ENCODE measurements at places on chromosomes 13 and 19.

DNA sequence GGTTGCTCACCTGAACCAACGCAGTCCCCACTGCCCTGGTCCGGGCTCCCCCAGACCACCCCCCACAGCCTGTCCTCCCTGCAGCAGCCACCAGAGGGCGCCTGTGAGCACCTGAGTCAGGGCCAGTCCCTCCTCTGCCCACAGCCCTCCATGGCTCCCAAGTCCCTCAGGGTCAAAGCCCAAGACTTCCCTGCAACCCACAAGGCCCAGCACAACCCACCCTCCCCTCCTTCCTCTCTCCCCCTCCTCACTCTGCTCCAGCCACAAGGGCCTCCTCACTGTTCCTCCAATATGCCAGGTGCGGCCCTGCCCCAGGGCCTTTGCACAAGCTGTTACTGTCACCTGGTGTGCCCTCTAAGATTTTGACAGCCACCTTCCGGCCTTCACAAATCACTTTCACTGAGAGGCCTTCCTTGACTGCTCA, 10.9 kb downstream of the GNA15 start:
- DNase-seq: peak; percentile 68

DNA sequence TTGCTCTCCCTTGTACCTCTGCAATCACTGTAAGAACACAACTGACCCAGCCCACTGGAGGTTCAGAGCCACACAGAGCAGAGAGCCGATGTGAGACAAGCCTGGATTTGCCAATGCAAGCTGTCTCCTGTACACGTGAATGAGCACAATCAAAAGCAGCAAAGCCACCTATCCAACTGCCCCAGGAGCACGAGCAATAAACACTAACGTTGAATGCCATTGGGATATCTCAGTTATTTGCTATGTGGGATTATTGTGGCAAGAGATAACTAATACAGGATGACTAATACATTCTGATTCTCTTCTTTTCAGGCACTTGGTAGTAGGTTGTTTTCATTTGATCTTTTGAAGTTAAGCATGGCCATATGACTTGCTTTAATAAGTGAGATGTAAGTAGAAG, 85.2 kb upstream of the FAM216B start:
- DNase-seq: no peak

DNA sequence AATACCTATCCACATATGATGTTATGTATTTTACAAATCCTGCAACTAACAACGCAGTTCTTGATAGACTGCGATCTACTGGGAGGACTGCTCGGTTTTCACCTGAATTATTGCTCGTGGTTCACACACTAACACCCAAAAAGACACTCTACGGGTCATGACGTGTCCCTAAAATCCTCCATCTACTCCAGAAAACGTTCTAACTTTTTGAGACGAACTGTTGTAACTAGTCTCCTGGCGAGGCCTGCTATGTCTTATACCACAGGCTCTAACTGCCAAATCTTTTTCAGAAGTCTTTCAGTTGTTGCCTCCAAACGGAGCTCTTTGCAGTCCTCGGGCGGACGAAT, 108.2 kb downstream of the KCNRG start:
- DNase-seq: no peak

DNA sequence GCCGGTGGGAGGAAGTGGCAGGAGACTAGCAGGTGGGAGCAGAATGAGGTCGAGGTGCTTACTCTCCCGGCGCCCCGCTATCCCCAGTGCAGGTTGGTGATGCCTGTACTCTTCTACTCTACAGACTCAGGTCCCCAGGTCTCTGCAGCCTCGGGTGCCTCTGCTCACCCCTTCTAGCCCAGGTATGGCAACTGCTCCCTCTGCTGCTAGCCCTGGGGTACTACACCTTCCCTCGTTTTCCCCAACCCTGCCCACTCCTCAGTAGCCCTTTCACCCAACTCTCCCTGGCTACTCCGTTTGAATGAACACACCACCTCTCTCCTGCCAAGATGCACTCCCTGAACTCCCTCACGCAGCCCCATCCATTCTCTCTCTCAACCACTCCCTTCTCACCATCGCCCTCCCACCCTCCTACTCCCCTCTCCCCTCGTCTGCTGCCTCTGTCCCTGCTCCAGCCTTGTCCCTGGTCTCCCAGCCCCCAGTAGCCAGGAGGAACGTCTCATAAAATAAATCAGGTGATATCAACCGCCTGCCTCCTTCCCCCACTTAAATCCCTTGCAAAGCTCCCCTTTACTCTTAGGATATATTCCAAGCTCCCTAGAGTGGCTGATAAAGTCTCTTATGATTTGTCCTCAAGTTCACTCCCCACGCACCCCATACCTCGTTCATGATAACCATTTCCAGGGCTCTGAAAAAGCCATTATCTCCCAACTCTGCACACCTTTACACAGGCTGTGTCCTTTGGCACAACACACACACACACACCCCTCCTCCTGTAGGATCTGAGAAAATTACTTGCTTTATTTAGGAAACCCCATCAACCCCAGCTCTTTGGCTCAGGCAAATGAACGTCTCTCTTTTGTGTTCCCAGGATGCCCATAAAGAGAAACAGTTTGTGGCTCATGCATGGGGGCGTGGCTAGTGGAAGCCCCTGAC, 8.2 kb upstream of the MEIS3 start:
- DNase-seq: peak; percentile 66

GRCh38 chr19:5590151-5590864, 22.6 kb upstream of the TINCR start:
- no peak for DNase-seq

DNA sequence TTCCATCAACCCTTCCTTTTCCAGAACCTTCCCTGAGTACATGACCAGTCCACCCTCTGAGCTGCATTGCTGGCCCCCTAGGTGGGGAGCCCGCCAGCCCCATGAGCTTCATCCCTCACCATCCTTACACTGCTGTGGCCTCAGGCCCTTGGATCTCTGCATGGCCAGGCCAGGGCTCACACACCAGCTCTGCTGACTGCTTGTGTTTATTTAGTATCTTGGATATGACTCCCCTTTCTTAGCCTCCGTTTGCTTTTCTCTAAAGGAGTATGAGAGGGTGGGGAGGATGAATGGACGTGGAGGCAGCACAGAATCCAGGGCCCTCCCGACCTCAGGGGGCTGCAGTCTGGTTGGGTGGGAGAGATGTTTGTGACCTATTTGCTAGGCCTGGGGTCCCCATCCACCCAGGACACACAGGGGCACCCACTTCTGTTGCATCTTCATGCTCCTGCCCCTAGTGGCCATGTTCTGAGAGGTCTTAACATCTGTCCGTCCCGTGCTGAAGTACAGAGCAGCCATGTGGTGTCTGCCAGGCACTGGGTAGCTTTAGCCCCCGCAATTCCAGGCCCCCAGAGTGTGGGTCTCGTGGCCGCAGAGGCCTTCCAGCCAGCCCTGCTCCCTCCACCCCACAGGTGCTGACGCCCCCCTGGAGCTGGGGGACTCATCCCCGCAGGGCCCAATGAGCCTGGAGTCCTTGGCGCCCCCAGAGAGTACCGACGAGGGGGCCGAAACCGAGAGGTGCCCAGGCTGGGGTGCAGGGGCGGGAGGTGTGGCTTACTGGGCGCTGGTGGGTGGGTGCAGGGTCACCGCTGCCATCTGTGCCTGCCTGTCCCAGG, 13.0 kb downstream of the ARHGEF1 start:
- no peak for DNase-seq

DNA sequence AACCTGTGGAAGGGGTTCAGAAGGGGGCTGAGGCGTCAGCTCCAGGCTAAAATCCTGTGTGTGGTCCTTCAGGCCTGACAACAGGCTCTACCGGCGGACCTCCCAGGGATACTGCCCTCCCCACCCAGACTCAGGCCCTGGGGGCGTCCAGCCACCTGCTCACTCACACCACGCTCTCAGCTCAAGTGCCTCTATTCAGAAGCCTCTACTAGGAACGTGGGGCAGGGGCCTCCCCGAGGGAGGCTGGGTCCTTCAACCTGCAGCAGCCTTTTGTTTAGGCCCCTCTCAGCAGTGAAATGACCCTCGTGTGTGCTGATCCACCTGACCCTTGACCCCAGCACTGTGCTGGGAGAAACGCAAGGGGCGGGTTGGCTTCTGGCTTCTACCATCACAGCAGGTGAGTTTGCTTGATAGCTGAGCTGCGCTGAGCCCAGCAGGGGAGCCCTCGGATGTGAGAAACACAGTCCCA, 10.6 kb downstream of the PLPP2 start:
- no peak for DNase-seq

- no peak for DNase-seq
Observed at GRCh38 chr13:75258159-75258782, 223.7 kb downstream of the TBC1D4 start.

DNA sequence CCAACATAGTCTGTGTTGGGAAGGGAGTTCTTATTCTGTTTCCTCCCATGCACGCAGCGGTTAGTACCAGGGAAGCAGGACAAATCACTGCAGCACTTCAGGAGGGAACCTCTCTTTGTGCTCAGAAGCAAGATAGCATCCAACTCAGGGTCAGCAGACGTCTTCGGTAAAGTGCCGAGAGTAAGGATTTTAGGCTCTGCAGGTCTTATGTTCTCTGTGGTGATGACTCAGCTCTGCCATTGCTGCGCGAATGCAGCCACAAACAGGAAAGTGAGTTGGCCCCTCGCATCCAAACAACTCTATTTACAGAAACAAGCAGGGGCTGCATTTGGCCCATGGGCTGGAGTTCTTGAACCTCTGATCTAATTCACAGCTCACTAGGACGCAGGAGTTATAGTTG, 122.1 kb upstream of the SPATA13 start:
- DNase-seq: no peak

- DNase-seq: peak; percentile 56
Observed at GRCh38 chr19:53881482-53882390, at the start of gene PRKCG. Gene PRKCG (plus strand): TSS chr19:53882197. CDS start chr19:53882495, 298 bp downstream.

GRCh38 chr19:17549085-17549740, 6.2 kb upstream of the COLGALT1 start:
- no peak for DNase-seq

GRCh38 chr19:55484593-55485438, at the start of gene NAT14:
Gene NAT14 (plus strand): TSS chr19:55485188. CDS start chr19:55485709, 521 bp downstream.
- peak; percentile 51 for DNase-seq

GRCh38 chr19:35669974-35670373, 3.7 kb downstream of the UPK1A start:
- no peak for DNase-seq

GRCh38 chr19:17555929-17556813, 722 bp downstream of the COLGALT1 start:
- DNase-seq: no peak

GRCh38 chr19:1672038-1672768, 19.8 kb upstream of the TCF3 start:
- peak; percentile 54 for DNase-seq

DNA sequence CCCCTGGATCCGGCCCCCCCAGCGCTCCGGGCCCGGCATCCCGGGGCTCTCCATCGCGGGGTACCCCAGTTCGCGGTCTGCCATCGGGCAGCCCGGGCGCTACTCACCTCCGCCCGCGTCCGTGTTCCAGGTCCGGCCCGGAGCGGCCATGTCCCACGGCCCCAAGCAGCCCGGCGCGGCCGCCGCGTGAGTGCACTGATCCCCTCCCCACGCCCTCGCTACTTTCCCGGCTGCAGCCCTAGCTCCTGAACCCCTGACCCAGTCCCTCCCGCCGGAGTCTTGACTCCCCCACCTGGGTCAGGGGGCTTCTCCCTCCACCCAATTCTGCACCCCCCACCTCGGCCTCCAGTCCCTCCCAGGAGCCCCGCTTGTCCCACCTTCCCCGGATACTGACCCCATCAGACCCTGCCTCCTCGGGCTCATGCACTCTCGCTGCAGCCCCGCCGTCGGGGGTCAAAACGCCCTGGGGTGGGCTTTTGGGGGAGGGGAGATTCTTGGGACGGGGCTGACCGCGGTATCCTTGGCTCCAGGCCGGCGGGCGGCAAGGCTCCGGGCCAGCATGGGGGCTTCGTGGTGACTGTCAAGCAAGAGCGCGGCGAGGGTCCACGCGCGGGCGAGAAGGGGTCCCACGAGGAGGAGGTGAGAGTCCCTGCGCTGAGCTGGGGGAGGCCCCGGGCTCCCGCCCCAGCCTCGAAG, 566 bp downstream of the HMG20B start:
- no peak for DNase-seq

DNA sequence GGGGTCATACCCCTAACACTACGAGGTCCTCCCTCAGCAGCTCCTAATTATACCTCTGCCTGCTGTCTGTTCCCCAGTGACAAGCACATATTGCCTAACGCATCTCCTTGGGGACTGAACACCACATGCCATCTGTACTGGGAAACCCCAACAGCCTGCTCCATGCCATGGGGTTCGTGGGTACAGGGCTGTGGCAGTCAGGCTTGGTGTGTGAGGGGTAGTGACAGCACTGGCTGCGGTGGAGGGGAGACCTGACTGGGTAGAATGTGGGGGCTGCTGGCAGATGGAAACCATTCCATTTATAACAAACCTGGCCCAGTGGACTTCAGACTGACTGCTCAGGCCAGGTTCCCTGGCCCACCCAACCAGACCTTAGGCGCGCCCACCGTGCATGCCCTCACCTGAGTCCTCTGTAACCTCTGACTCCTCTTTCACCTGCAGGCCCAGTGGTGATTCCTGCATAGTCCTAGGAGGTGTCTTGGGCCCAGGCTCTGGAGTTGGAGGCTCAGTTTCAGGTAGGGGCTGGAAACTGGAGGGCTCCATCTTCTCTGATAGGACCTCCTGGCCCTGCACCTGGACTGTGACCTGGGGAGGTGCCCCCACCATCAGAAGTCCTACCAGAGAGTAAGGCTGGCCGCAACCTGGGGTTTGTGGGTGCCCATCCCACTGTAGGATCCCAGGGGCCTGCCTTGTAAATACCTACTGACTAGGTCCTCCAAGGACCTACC, 3.0 kb downstream of the MZF1 start:
- DNase-seq: no peak

DNA sequence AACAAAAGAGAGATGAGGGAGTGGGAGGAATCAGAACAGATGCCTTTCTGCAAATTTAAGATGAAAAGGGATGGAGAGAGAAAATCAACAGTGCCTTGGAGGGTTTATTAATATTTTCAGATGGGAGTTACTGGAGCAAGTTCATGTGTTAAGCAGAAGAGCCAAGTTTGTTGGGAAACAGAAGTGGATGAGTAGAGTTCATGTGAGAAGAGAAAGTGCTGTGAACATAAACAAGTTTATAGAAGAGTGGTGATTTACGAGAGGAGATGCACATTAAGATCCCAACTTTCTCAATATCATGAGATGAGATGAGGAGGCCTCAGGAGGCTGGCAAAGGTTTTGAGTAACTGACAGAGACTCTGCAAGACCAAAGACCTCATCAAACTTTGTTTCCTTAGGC, 274.1 kb upstream of the HTR2A start:
- no peak for DNase-seq

DNA sequence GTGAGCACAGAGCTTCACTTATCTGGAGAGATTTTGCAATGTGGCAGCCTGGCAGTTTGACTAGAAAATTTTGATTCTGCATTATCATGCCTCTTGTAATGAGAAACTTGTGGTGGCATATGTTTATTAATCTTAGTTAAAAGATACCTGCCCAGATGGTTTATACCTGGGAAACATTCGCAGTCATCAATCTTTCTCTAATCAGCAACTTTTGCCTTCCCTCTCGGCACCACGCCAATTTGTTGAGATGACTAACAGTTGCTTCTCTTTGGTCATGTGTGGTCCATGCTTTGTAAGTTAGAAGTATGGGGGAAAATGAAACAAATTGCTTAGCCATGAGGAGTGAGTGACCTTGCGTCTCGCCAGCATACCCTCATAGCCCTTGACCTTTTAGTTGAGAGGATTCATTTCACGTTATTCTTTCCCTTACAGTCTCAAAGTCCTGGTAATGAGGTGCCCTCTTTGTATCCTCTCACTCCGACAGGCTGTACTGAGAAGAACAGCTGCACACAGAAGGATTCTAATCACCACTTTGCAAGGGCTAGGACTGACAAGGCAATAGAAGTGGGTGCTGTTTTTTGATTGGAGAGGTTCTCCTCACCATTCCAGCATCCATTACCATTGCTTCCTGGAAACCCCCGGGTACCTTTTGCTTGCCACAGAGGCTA, 201.4 kb downstream of the OXGR1 start:
- DNase-seq: no peak

All from activated CD4-positive, alpha-beta T cell treated with anti-CD3 and anti-CD28 coated beads, Interleukin-2, amount 50 U/mL, for 1 hour (primary cell).